Stimulated activated CD4-positive, alpha-beta T cell treated with anti-CD3 and anti-CD28 coated beads, Interleukin-15, amount 100 ng/mL, for 1 hour (primary cell): ENCODE measurements at places on chromosomes 4 and X.

GRCh38 chr4:78138252-78138651, 81.1 kb downstream of the FRAS1 start:
- DNase-seq: no peak

DNA sequence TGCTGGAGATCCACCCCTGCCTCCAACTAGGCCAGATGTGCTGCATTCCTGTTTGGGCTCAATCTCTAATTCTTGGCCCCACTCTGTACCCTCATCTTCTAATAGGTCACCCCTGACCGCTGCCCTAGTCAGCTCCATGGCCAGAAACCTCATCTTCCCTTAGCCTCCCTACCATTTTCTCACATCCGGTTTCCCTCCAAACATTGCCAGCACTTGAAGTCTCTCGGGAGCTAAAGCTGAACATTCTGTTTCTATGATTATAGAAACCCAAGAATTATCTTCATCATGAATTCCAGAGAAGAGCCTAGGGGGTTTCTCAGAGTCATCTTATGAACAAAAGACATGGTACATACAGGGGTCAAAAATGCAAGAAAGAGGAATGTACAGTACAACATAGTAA, 179.7 kb downstream of the AMELX start:
- DNase-seq: no peak

- DNase-seq: no peak
Measured at GRCh38 chrX:153628665-153629064, 18.3 kb upstream of the DUSP9 start.

DNA sequence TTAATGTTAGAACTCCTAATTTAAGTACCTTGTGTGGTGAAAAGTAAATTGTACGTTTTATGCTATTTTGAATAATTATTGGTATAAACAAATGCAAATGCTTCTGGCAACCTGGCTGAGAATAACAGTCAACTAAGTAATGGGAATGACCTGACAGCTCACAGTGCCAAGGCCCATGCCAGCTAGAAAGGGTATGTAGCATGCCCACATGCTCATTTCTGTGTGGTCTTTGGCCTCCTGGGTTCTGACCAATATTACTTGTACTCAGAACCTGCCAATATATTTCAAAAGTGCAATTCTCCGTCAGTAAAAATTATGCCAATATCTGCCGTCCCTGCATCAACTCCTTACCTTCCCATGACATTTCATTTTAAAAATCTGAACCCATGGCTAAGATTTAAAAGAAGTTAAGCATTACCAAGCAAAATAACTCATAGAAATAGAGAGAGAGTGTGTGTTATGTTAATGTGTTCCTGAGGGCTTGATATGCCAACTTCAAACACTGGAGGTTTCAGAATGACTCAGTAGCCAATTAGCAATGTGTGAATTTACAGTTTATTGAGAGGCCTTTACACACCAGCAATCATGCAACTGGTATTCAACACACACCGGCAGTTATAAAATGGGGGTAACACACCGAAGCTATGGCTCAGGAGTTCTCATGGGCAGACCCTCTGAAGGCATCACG, 820.8 kb downstream of the FSTL5 start:
- DNase-seq: no peak

GRCh38 chr4:6925357-6925836, 15.8 kb downstream of the TBC1D14 start:
- DNase-seq: no peak
